ENCODE measurements at places on chromosomes 7 and 10.

- no peak for DNase-seq
Measured at GRCh38 chr10:46014683-46015405, 15.6 kb downstream of the NCOA4 start.

DNA sequence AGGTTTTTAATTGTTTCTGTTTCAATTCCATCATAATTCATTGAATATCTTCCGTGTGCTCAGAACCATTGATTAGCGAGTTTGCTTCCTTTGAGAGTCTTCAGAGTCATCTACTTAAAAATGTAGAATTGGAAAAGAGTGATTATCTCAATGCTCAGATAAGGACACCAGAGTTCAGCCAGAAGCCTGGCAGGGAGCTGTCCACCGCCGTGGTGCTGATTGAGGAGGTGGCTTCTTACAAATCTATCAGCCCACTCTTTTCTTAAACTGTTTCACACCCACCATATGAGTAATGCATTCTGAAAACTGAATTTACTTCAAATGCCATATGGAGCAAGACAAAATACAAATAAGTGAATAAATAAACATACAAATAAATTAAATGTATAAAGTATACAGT, 79.3 kb downstream of the INSYN2A start:
- no peak for DNase-seq

DNA sequence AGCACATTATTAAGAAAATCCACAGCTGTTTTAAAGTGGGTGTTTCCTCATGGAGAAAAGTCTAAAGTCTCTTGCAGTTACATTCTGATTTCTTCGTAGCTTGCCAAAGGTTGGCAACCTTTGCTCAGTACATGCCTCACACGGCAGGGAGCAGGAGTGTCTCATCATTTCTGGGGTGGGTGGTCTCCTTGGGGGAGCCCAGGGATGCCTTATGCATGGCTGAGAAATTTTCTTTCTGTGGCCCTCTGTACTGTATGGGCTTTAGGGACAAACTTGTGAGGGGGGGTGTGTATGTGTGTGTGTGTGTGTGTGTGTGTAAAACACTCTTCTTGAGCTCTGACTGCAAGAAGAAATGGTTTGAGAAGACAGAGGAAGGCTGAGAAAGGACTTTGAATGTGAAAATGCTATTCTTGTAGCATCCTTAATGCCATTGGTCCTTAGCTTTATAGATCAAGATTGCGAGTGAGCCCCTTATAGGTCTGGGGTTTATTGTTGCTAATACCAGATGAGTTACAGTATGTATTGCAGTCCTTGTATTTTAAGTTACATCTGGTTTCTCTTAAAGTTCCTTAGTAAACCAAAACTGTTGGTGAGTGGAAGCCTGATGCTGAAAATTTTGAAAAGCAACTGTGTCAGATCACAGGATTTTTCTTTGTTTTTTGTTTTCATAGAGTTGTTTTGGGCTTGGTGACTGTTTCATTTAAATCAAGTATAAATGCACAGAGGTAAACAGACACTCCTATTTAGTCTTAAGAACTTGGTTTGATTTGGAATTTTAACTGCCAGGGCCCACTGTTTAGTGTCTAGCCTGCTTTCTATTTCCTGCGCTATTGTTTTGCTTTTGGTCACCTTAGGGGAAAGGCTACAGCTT, 242.0 kb downstream of the BICC1 start:
- DNase-seq = no peak

DNA sequence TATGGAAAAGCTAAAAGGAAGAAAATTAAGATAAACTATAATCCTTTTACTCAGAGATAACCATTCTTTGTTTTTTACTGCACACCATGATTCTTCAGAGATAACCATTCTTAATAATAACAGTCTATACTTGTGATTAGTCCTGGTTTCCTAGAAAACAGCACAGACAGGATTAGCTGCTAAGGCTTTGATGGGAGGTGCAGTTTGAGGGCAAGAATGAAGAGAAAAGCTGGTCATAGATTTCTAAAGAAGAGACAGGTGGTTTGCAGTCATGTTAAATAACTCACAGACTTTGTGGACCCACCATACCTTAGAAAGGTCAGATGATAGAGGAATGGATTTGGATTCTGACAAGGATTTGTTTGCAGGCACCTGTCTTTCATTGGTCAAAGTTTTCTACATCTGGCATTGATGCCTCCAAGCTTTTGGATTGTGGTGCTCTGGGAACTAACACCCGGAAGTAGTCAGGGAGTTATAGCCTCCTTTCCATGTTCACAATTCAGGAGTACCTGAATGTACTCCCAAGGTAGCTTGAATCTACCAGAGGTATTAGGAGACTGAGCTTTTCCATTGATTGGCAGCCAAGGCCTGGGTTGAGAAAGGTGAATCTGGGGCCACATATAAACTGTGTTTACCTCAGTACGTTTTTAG, 3.7 kb downstream of the SMC3 start:
- DNase-seq = no peak
